ENCODE measurements at places on chromosomes 12 and 14.

DNA sequence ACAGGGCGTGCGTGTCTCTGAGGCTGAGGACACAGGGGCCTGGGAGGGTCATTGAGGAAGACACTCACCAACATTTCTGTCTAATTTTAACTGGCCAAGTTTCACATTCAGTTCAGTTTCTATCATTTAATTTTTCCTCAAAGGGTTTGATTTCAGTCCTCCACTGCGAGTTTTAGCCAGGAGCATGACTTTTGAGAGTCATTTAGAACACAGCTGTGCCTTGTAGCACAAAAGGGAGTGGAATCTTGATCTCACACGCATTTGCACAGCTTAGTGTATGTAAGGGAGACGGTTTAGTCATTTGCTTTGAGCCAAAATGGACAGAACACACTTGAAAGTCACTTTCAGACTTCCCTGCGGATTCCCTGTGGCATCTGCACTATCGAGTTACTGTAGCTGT is 1090.8 kb downstream of the BCL11B start:
- DNase-seq = no peak

DNA sequence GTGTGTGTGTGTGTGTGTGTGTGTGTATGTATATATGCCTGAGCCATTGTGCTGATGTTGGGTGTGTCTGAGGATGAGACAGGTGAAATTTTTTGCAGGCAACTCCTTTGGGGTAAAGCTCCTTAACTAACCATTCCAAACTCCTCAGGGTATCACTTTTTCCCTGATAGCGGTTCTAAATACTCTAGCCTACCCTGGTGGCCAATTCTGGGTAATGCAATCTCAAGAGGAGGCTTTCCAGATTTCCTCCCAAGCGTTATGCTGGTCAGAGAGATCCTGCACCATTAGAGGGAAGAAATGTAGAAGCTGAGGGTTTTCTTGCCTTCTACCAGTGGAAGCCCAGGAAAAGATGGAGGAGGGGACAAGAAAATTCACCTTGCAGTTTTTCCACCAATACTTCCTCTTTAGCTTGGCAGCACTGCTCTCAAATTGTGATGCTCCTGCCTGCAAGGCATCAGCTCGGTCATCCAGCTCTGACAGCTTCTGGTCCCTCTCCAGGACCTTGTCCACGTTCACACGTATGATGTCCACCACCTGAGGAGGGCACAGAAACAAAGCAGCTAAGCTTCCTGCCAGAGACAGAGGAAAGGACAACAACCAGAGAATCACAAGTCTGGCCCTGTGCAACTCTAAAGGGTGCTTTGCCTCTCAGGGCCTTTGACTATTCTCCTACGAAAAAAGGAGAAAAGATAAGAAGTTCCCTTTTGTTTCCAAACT is 4.9 kb downstream of the VAMP1 start:
- peak; percentile 63 for DNase-seq

GRCh38 chr14:95922080-95922479 is 45.4 kb downstream of the TUNAR start:
- no peak for DNase-seq

DNA sequence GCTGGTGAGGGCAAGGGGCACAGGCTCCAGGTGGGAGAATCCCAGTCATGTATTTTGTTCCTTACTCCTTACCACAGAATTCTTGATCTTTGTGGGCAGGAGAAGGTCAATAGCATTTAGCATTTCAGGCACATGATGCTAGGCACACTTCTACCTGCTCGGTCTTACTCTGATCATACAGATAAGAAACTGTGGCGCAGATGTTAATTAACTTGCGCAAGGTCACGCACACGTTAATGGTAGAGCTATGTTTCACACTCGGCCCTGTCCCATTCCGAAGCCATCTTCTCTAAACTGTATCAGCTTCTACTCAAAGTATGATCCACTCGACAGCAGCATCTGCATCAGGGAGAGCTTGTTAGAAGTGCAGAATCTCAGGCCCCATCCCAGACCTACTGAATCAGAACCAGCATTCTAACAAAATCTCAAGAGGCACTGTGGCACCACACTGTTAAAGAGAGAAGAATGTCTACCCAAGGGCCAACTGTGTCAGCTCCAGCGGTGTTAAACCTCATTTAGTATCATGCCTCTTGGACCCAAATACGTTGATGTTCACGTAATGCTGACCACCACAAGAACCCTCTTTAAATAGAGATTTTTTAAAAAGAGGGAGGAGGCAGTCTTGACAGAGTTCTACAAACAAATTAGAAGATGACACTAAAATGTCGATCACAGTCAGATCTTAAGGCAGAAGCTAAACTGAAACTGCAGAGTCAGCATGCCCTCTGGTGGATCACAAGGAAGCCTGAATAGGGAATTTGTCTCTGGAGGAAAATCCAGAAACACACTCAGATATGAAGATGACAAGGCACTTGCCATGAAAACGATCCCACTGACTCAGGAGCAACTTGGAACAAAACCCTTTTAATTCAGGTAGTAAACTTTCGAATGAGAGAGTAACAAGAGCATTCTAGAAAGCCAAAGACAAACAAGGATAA is 7.3 kb downstream of the STXBP6 start:
- peak; percentile 31 for DNase-seq

DNA sequence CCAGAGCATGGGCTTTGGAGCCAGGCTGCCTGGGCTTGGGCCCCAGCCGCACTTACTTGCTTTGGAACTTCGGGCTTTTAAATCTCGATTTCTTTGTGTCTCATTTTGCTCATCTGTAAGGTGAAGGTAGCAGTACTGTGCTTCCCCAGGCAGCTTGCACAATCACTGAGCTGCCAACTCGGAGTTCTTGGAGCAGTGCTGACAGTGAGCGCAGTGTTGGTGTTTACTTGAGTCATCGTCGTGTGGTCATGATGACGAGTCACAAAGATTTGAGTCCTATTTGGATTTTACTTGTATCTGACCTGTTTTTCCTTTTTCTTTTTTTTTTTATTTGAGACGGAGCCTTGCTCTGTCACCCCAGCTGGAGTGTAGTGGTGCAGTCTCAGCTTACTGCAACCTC is 31.3 kb upstream of the ATF1 start:
- DNase-seq = no peak

DNA sequence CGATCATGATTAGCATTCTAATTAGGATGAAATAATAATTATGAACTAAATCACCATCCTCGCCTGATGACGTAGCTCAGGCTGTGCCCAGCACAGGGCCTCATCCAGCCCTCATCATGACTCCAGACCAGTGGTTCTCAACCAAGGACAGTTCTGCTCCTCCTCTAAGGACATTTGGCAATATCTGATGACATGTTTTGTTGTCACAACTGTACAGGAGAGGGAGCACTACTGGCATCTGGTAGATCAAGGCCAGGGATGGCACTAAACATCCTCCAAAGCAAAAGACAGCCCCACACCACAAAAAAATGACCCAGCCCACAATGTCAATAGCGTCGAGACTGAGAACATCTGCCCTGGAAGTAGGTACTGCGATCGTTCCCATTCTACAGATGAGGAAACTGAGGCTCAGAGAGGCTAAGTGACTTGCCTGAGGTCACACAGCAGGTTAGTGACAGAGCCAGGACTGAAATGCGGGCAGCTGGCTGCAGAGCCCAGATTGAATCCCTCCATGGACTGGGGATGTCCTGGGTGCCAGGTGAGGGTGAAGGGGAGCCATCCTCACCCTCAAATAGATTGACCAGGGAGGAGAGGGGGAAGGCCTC is 15.5 kb downstream of the TRPV4 start:
- DNase-seq = no peak

DNA sequence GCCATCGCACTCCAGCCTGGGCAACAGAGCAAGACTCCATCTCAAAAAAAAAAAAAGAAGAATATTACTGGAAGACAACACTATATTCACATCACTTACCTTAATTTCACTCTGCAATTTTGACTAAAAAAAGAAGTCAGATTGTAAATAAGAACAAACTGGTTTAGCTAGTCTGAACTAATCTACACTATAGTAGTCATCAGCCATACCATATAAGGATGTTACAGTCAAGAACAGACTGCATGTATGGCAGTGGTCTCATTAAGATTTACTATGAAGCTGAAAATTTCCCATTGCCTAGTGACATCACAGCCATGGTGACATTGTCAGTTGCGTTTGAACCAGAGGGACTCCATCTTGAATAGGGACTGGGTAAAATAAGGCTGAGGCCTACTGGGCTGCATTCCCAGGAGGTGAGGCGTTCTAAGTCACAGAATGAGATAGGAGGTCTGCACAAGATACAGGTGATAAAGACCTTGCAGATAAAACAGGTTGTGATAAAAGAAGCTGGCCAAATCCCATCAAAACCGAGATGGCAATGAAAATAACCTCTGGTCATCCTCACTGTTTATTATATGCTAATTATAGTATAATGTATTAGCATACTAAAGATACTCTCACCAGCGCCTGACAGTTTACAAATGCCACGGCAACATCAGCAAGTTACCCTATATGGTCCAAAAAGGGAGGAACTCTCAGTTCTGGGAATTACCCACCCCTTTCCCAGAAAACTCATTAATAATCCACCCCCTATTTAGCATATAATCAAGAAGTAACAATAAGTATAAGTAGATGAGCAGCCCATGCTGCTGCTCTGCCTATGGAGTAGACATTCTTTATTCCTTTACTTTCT is 51.2 kb downstream of the OSBPL8 start:
- DNase-seq = no peak

DNA sequence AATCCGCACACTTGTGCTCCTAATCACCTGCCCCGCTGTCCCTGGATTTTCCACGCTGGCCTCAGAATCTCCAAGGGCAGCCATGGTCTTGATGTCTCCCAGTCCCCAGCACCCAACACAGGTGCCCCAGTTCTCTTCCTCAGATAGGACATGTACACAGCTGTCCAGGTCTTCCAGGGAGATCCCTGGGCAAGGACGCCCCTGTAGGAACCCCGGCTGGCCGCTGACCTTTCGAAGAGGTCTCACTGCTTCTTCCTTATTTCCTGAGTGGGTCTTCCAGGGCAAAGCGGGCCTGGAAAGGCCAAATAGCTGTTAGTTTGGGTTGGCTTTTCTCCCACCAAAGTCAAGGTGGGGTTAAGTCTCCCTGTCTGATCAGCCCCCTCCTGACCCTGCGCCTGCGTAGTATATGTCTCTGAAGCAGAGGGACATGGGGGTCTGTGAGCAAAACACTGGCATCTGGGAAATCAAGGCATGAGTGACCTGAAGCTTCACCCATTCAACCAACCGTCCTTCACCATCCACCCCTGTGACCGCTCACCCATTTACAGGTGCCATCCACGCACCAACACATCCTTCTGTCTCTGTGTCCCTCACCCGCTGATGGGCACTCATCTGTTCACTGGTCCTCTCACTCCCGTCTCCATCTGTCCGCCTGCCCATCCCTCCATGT is 4.6 kb downstream of the BEGAIN start:
- no peak for DNase-seq

GRCh38 chr14:41490323-41490722 is 116.4 kb upstream of the LRFN5 start:
- no peak for DNase-seq

- DNase-seq = no peak
These were observed 237.9 kb downstream of the IPO8 start for GRCh38 chr12:30457621-30458289.

GRCh38 chr12:79351251-79351650 is 339.5 kb downstream of the PAWR start:
- DNase-seq = no peak

GRCh38 chr12:132689227-132689626 is 1.8 kb downstream of the PXMP2 start:
- DNase-seq = no peak

GRCh38 chr12:83389237-83389996 is 702.7 kb downstream of the TMTC2 start:
- DNase-seq = peak; percentile 7

- DNase-seq = no peak
These were observed 51.1 kb downstream of the GAS2L3 start for GRCh38 chr12:100624571-100624970.

DNA sequence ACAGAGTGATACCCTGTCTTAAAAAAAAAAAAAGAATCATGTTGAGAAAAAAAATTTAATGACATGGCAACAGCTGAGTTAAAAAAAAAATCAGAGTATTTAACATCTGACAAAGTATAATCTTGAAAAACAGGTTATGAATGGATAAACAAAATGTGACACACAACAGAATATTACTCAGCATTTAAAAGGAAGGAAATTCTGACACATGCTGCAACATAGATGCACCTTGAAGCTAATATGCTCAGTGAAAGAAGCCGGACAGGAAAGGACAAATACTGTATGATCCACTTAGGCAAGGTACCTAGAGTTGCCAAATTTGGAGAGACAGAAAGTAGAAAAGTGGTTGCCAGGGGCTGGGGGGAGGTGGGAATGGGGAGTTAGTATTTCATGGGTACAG is 19.4 kb upstream of the EIF2B2 start:
- no peak for DNase-seq

- no peak for DNase-seq
These were observed 556 bp downstream of the GPRC5A start for GRCh38 chr12:12891881-12892355.

DNA sequence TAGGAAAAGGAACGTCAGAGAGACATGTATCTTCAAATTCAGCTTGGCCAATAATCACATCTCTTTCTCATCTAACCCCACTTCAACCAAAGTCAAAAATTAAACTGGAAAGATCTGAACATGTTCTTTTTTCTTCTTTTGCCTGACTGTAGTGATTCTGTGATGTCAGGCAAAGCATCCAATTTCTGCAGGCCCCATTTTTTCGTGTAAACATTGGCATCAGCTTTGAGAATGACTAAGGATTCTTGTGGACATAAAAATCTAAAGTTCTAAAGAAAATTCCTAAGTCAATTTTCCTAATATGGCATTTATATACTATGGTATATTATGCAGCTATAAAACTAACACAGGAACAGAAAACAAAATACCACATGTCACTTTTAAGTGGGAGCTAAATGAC is 89.1 kb downstream of the STXBP6 start:
- no peak for DNase-seq

GRCh38 chr14:36661506-36662257 is at the start of gene PAX9:
TSS of gene PAX9 (plus strand) at chr14:36661860. CDS start at chr14:36662090, 230 bp downstream.
- DNase-seq = peak; percentile 96

GRCh38 chr12:54521293-54522060 is 23.9 kb downstream of the NCKAP1L start:
- DNase-seq = no peak

- DNase-seq = no peak
These were observed 2.1 kb downstream of the ITGA5 start for GRCh38 chr12:54416687-54417603.

GRCh38 chr12:45310627-45310968 is 94.7 kb downstream of the ANO6 start:
- no peak for DNase-seq

- DNase-seq = no peak
These were observed 30.0 kb downstream of the ALX1 start for GRCh38 chr12:85310025-85310424.

GRCh38 chr12:14928931-14929330 is 9.4 kb downstream of the ERP27 start:
- DNase-seq = peak; percentile 79

All from prostate gland (tissue), 2 donors.